Right hindlimb (tissue), 1 donor: ENCODE measurements at places on chromosomes 7 and 10.

GRCh38 chr10:90413196-90413595, 444.6 kb downstream of the HTR7 start:
- DNase-seq, result no peak

DNA sequence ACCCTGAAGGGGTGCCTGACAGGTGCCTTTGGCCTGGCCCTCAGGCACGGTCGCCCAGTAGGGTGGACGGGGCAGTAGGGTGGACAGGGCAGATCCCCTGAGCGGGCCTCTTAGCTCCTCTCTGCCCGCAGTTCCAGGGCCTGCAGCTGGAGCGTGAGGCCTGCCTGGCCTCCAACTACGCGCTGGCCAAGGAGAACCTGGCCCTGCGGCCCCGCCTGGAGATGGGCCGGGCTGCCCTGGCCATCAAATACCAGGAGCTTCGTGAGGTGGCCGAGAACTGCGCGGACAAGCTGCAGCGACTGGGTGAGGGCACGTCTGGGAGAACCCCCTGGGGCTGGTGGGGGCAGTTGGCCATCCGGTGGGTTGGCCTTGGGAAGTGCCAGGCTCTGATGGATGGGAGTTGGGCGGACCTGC, 1.7 kb downstream of the VPS37D start:
- no peak for DNase-seq

- no peak for DNase-seq
These were observed 20.8 kb upstream of the GGCT start for GRCh38 chr7:30525429-30525828.

- DNase-seq, result no peak
These were observed 109.9 kb downstream of the HECTD2 start for GRCh38 chr10:91519899-91520514.

DNA sequence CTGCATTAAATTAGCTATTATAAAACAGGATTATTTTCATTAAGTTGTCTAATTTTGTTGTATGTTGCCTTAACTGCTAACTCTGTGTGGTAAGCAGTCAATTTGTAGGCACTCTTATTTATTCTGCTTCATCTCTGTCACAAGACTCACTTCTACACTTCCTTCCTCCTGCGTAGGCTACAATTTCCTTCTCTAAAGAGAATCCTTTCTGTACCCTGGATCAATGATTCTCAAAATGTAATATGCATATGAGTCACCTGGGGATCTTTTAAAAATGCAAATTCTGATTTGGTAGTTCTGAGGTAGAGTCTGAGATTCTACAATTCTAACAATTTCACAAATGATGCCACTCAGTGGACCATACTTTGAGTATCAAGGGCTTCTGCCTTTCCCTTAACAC, 4.4 kb upstream of the UBE2D1 start:
- DNase-seq, result no peak

DNA sequence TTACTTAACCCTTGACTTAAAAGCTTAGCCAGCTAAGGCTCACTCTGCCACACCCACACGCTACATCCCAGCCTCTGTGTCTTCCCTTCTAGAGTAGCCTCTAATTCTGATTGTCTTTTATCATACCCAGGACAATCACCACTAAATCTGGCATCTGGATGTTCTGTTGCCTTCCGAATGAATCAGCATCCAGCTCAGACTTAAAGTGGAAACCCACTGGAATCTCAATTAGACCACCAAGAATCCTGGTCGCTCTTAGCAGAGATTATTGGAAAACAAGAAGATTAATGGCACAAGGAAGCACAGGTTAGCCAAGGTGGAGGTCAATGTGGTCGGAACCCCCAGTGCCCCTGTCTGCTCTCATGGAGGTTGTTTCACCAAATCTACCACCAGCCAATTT, 404.2 kb upstream of the FOXK1 start:
- DNase-seq, result no peak

GRCh38 chr7:4202154-4202736, 479.9 kb upstream of the FOXK1 start:
- DNase-seq, result no peak

DNA sequence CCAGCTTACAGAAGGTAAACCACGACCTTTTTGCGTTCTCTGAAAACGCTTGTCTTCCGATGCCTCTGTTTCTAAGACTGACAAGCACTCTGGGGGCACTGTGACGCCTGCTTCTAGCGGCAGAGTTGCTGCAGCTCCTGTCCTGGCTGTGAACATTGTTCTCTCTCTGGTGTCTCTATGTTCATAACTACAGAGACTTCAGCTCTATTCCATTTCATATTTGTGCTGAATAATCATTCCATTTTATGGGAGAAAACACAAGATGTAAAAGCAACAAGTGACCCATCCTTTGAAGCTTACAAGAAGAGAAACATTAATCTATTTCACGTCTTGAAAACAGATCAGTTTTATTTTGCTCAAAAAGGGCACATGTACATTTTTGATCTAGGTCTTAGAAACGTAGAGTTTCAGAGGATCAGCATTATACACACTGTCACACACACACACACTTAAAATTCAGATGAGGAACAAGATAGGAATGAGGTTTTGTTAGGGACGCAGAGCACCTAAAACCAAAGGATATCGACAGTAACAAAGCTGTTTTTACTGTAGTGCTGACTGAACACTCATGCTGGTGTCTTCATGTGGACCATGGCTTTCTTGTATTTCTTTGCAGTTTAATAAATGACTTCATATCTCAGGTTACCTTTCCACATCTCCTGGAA, 3.0 kb downstream of the IKZF1 start:
- no peak for DNase-seq

DNA sequence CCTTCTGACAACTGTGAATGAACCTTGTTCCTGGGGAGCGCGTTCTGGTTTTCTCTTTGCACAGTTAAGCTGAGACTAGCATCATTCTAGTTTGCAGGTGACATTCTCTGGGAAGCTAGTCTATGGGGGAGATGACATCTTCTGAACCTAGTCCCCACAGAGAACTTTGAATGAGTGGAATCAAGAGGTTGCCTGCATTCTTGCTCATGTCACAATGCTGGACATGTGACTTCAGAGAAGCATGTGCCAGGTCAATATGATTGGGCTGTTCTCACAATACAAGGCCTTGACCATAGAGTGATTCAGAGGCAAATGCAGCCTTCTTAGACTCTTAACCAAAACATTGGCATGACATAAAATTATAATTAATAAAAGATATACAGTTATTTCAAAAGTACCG, 22.1 kb downstream of the KLLN start:
- no peak for DNase-seq

DNA sequence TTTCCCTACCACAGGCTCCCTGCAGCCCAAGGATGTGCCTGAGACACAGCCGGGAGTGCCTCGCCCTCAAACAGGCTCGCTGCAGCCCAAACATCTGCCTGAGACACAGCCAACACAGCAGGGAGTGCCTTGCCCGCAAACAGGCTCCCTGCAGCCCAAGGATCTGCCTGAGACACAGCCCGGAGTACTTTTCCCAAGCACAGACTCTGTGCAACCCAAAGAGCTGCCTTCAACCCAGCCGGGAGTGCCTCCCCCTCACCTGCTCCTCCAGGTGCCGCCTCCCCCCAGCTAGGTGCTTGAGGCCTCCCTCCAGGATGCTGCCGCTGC, 42.9 kb downstream of the ANTXRL start:
- DNase-seq, result no peak

DNA sequence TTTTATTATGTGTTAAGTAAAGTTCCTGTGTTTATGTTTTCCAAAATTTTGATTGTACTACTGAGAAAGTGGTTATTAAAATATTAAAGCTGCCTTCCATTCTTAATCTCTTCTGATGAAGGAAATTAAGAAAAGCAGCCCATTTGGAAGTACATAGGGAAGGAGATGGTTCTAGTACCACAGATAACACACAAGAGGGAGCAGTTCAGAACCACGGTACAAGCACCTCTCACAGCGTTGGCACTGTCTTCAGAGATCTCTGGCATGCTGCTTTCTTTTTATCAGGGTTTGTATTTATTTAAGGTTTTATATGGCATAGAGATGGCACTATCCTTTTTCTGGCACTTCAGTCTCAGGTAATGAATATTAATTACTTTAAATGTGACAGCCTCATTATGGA, 111.6 kb downstream of the PHTF2 start:
- no peak for DNase-seq
